Kidney glomerular epithelial cell (primary cell): ENCODE measurements at places on chromosomes 3 and 15.

DNA sequence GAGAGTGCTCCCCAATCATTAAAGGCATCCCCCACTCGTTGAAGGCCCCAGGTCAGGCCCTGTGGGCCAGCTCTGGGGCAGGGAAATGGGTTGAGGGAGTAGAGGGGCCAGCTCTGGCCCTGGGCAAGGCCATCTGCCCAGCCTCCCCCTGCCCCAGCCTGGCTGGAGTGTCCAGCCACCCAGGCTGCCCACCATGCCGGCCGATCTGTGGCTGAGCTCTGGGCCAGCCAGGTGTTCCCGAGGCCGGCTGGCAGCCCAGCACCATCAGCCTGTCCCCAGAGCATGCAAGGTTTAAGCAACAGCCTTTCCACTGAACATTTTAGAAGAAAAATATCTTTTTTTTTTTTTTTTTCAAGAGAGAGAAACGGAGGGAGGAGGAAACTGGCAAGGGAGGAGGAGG is 62.8 kb upstream of the LINGO1 start:
- no peak for DNase-seq

GRCh38 chr3:66052721-66053549 is 14.2 kb upstream of the MAGI1 start:
- no peak for DNase-seq

DNA sequence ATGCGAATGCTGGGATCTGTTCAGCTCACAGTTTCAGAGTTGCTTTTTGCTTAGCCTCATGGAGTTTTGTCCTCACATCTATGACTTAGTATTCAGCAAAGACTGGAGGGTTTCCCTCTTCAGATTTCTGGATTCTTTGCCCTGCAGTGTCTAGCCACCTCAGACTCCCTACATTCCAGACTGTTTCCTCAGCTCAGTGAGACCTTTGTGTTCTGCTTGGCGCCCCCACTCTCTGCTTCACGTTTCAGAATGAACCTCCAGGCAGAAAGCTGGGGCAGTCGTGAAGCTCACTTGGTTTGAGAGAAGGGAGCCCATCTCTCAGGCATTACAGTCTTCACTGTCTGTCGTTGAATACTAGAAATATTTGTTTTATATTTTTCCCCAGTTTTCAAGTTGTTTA is 118.1 kb downstream of the CACNA1D start:
- DNase-seq, result no peak

- DNase-seq, result no peak
Observed at GRCh38 chr15:38696109-38696727, 131.6 kb upstream of the RASGRP1 start.

DNA sequence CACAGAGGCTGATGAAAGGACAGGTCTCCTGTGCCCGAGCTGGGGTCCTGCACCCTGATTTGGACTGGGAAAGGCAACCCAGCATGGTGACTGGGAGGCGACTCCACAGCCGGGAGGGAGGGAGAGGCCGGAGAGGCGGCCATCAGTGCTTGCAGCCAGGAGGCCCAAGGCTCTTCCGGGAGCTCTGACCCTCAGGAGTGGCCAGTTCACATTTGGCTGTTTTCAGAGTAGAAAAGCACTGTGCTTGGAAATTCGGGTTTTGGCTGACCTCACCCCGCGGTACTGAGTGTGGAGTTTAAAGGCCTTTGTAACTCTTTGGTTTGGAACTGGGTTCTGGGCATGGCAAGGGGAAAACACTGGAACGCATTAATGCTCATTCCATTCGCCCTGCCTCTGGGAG is 31.9 kb downstream of the SMAD6 start:
- DNase-seq, result no peak

- no peak for DNase-seq
Observed at GRCh38 chr15:45572617-45573016, 14.6 kb upstream of the BLOC1S6 start.

DNA sequence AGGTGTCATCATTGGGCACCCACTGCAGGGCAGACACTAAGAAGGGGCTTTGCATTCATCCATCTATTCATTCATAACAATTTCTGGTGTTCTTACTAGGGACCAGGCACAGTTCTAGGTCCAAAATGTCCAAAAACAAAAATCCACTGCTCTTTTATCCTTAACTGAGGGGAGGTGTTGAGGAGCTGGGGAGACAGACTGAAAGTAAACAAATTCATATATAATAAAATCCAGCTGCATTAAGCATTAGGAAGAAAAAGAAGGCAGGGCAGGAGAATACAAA is 1.1 kb downstream of the EIF4E3 start:
- no peak for DNase-seq
